Left ventricle myocardium superior (tissue), 1 donor: ENCODE measurements at places on chromosomes 4 and X. TPM values are rescaled to one million over a fixed set of nuclear protein-coding genes. Genes with fewer than 3 reads are reported as not detected.

GRCh38 chr4:32985256-32985655 lies 2265.1 kb downstream of the PCDH7 start:
- DNase-seq, result no peak

DNA sequence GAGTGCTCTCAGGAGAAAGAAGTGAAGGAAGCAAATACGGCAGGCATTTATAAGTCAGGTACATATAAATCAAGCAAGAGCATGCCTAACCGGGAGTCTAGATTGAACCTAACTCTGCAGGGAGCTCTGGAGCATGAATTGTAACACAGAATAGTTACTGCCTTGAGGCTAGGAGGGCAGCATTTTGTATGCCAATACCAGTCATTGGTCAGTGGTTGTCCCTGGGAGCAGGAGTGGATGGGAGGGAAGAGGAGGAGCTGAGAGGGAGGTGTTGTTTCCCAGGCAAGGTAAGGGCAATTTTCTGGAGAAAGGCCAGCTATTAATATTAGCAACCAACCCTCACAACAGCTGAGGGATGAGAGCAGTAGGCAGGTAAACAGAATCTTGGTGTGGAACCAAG lies 224.7 kb upstream of the DCAF8L1 start:
- DNase-seq, result no peak

- DNase-seq, result no peak
These were observed 157.1 kb upstream of the PGRMC2 start for GRCh38 chr4:128444544-128445302.

Gene TEX11
- not detected for total RNA-seq

- DNase-seq, result no peak
These were observed 527.7 kb upstream of the MAGEB2 start for GRCh38 chrX:29687687-29688086.

- DNase-seq, result no peak
These were observed 28.9 kb upstream of the WDR17 start for GRCh38 chr4:176036585-176037205.

Gene PAK3
- total RNA-seq, result 0.64 TPM

DNA sequence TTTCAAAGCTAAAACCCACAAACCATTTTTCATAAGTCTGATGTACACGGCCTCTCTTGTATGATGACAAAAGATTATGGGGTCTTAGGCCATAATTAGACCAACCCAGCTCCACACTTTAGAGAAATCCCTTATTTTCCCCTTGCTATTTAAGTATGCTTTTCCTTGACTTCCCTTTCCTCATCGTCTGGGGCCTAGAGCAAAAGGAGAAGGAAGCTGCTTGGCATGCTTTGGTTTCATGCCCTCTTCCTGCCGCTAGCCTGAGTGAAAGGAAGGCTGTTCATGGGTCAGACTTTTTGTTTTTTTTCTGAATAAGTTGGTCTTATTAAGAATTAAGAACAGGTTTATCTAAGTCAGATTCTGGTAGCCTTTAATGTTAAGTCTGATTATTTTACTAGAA lies 10.6 kb upstream of the RASGEF1B start:
- DNase-seq, result no peak

DNA sequence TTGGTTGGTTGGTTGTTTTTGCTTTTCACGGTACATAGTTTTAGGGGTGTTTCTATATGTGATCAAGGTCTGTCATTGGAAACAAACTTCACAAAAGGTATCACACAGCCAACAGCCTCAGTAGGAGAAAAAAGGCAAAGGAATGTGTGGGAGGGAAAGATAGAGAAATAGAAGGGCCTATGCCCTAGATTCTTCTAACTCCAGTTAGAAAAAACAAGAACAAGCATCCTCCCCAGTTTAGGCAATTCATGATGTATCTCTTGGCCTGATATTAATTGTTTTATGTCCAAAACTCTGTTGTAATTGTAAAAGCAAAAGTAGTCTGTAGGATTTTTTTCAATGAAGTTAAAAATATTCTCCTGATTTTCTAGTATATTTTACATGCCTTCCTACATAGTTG lies 192.4 kb upstream of the EDNRA start:
- DNase-seq, result no peak

GRCh38 chr4:123856689-123857545 lies 460.3 kb downstream of the SPRY1 start:
- peak; percentile 49 for DNase-seq
